ENCODE measurements at places on chromosomes 1 and 21.

DNA sequence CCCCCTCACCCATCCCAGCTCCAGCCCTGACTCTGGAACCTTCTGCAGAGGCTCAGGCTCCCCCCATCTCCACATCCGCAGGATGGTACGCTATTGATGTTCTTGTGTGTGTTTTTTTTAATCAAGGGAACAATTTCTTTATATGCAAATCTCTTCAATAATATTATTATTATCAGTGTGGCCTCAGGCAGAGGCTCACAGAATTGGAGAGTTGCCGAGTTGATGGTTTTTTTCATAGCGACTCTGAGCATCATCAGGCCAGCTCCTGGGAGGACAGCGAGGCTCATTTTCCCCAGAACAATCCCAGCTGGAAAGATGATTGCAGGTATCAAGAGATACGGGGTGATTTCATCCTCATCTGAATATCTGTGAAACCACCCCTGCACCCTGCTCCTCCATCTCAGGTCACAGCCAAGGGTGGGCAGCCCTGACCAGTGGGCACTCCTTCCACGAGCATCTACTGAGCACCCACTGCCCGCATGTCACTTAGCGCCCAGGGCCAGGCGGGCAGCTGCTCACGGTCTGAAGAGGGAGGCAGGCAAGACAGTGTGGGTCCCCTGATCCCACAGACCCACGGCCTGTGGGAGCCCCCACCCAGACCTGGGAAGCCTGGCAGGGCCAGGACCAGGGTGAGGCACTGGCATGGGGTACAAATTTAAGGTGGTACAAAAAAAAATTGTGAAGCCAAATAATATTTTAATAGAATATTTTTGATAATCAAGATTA lies 245.6 kb upstream of the VAMP3 start:
- DNase-seq: no peak

- no peak for DNase-seq
Measured at GRCh38 chr1:205028924-205029323, 14.1 kb upstream of the CNTN2 start.

DNA sequence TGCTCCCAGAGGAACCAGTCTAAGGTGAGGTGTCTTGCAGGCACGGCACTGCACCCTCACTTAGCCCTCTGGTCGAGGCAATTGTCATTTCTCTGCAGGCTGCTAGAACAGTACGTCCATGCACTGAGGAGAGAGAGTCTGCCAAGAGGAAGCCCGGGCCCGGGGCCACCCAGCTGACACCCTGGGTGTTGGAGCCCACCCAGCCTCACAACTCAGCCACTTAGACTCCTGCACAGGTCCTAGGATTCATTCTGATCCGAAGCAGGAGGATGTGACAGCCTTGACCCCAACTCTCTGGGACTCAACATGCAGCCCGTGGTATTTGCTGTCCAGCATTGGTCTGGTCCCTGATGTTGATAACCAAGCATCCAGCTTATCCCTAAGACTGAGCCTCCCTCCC lies 111.9 kb downstream of the ADSS2 start:
- DNase-seq: no peak

DNA sequence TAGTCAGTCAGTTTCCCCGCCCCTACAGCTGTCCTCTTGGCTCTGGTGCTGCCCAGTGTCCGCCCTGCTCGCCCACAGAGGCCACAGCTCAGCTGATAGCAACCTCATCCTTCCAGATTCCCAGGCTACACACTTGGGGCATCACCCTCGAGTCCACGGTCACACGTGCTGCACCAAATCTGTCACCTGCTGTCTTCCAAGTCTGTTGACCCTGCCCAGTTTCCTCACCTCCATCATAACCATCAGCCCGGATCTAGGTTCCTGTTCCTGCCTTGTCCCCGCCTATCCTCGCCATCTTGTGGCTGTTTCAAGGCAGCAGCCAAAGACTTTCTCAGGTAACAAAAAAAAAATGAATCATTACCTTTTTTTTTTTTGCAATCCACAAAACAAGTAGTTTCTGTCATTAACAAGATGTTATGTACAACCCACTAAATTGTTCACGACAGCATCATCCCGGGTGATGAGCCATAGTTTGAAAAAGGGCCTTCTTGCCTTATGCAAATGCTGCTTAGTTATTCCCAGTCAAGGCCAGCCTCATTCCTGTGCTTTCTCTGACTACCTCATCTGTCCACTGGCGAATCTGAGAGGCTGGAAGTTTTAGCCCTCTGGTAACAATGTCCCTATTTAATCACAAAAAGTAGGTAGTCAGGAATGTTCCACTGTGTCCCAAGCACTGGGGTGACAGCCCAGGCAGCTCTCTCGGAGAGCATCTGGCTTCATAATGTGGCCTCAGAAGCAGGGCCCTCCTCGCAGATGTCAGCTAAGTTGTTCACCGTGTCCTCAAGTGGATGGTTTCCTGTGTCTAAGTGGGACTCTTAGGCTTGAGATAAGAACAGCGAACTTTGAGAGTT lies 4.9 kb upstream of the MIIP start:
- DNase-seq: no peak

DNA sequence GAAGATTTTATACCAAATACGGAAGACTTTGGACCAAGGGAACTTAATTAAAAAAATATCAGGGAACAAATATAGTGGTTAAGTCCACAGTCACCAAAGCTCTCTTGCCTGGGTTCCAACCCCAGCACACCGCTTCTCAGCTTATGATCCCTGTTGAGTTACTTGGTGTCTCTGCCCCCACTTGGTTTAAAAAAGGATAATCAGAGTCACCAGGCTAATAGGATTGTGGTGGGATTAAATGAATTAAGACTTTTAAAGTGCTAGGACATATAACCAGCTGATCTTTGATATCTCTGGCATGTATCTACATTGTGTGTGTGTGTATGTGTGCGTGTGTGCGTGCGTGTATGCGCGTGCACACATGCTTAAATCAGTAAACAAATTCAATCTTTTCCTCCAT lies 474.7 kb upstream of the DAB1 start:
- no peak for DNase-seq

- no peak for DNase-seq
Measured at GRCh38 chr1:231558708-231559185, 30.3 kb downstream of the TSNAX start.

DNA sequence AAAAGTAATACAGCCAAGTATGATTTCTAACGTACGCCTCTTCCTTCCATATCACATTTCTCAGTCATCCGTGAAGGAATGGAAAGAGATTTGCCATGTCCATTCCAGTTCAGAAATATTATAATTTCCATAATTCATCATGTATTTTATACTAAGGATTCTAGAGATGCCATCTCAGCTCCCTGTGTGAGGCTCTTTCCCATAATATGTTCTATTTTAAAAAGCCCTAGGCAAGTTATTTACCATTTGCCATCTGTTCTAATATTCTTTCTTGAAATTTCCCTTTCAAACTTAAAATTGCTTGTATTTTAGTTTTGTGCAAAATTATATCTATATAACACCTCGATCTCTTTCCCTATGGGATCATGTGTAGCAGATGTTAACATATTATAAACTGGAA lies 106.7 kb downstream of the FMN2 start:
- no peak for DNase-seq

DNA sequence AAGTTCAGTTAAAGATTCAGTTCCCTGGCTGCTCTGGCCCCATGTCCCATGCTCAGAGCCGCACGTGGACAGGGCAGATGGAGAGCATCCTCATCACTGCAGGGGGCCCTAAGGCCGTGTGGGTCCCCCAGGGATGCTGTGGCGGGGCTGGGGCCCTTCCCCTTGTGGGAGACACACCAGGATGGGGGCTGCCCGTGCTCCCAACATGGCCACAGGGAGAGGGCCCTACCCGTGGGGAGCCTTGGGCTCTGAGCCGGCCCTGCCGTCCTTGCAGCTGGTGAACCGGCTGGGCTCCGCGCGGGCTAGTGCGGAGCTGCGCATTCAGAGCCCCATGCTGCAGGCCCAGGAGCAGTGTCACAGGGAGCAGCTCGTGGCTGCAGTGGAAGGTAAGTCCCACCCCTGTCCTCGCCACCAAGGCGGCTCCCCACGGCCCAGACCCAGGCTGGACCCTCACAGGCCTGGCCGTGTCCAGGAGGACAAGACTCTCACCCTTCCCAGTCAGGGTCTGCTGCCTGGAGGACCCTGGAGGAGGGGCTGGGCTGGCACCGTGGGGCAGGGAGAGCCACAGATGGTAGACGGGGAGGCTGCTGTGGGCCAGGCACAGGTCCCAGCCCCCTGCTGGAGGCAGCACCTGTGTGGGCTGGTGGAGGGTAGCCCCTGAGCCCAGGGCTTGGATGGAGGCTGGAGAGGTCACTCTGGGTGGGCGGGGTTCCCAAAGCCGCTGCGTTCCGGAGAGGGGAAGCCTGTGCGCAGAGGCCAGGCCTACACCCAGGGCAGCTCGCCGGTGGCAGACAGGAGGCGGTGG lies 53.8 kb downstream of the TRIM11 start:
- DNase-seq: no peak
